SJSA1 (cell line): ENCODE measurements at places on chromosomes 2 and 18. TPM values are rescaled to one million over a fixed set of nuclear protein-coding genes. Genes with fewer than 3 reads are reported as not detected.

DNA sequence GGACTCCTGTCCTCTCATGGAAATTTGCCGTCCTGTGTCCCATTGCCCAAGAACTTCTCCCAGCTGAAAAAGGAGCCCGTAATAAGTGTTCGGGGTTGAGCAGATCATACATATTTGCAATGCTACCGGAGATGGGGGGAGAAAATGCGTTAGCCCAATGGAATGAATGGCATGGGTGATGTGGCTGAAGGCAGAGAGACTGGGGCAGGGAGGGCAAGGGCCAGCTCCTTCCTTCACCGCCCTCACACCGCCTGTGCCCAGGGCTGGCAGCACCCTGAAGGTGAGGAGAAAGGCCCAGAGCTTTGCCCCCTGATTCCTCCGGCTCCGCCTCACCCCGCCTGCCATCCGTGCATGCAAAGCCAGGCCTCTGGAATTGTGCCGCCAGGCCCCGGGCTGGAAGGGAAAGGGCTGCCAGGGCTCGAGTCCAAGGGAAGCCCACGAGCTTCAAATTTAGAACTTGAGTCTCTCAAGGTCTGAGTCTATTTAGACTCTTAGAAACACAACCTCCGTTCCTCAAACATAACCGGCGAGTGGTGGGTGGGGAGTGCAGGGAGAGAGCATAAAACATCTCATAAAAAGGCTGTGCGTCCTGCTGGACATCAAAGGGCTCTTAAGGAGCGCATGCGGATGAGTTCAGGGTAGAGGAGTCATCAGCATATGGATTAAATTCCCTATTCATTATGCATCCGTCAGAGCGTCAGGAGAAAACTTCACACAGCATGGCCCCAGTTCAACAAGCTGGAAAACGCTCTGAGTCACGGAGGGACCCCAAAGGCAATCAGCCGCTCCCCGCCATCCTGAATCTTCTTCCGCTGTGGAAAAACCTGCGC is 121.7 kb upstream of the GLI2 start:
- H3K27ac ChIP-seq = no peak overlapping the region
- H3K27me3 ChIP-seq = no peaks in the 10 kb centered on the region
- peaks cover 13% of the 10 kb centered on the region for H3K4me1 ChIP-seq
- H3K4me3 ChIP-seq = no peak overlapping the region

DNA sequence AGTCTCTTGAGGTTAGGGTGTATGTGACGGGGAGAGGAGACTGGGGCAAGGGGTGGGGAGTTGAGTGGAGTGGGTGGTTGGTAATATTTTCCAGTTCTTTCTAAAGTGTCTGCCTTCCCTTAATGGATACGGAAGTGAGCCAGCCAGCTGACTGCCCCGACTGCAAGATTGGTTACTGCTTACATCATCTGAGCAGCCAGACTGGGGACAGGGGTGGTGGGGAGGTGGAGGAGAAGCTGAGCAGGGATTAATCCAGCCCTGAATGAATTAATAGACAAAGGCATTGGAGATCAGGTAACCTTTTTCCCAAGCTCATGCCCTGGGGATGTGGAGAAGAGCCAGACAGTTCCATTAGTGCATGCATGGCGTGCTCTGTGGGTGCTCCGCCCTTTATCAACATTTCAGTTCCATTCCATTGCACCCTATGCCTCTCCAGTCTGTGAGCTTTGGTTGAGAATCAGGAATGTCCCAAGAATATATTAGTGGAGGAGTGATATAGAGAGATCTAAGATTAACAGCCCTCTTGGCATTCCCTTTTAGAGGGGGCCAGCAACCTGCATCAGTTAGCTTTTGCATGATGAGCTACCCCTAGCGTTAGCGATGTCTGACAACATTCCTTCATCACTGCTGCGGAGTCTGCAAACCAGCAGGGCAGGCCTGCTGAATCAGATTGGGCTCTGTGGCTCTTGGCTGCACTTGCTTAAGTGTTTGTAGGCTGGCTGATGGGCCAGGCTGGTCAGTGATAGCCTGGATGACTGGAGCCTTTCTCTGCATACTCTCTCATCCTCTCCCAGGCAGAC is 67.4 kb downstream of the TNP1 start:
- no peak for DNase-seq
- no peaks in the 10 kb centered on the region for H3K4me1 ChIP-seq
- no peak overlapping the region for H3K27ac ChIP-seq
- H3K4me3 ChIP-seq = no peak overlapping the region
- H3K36me3 ChIP-seq = no peaks in the 10 kb centered on the region

DNA sequence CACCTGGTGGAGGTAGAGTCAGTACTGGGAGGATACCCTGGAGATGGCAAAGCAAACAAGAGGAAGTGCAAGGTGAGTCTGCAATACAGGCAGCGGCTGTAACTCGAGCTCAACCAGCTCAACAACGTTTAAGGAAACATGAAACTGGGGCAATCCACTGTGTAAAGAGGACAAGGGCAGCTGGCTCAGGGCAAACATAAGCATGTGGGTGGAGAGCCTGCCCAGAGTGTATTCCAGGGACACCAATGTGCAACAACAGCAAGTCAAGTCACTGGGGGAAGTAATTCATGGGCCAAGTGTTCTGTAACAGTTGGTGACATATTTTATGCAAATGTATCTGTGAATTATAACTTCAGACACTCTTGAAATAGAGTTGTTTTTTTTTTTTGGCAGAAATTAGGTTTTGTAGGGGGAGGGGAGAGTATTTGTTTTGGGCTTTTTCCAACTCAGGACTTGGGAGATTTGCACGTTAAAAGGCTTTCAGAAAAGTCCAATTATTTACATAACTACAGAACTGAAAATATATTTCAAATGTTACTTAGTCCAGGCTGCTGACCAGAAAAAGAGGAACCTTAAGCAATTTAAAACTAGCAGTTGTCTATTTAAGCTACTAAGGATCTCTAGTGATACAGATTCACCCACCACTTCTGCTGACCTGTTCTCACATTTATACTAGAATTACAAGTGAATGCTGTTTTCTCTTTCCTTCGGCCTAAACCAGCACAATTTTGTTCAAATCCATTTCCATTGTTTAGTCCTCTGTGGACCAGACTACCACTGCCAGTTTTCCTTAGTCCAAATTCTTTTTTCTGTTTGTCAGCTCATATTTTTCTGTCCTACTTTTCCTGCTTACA is 18.6 kb downstream of the NRXN1 start:
- no peak for DNase-seq
- H3K27ac ChIP-seq = no peak overlapping the region
- H3K4me1 ChIP-seq = no peaks in the 10 kb centered on the region
- no peaks in the 10 kb centered on the region for H3K27me3 ChIP-seq
- H3K4me3 ChIP-seq = no peak overlapping the region

- no peaks in the 10 kb centered on the region for H3K4me1 ChIP-seq
- no peak for DNase-seq
- H3K36me3 ChIP-seq = no peaks in the 10 kb centered on the region
These were observed 76.6 kb downstream of the RAPGEF4 start for GRCh38 chr2:172812158-172812744.

DNA sequence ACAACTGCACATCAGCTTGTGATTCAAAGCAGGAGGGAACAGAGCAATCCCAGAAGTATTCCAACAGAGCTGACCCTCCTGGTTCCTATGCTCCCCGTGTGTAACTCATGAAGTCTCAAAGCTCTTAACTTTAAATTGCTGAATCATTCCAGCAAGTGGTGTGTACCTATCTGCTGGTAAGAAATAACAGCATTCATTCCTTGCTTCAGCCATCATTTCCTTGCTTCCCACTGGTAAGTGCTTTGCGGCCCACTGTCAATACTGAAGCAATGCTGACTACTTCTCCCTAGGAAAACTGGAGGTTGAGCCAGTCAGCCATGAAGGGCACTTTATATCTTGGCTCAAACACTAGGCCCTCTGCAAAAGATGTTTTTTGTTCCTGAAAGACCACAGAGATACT is 222.4 kb downstream of the EXOC6B start:
- H3K36me3 ChIP-seq = no peaks in the 10 kb centered on the region
- no peak overlapping the region for H3K27ac ChIP-seq
- no peaks in the 10 kb centered on the region for H3K4me1 ChIP-seq

GRCh38 chr2:138819964-138820363 is 39.8 kb upstream of the NXPH2 start:
- no peak overlapping the region for H3K4me3 ChIP-seq
- peaks cover 3% of the 10 kb centered on the region; the same call in 1 of the 2 replicates for H3K27me3 ChIP-seq
- H3K4me1 ChIP-seq = no peaks in the 10 kb centered on the region
- no peaks in the 10 kb centered on the region for H3K36me3 ChIP-seq

GRCh38 chr2:68156419-68156818 is 1.3 kb upstream of the PNO1 start:
- no peaks in the 10 kb centered on the region for H3K27me3 ChIP-seq
- H3K4me3 ChIP-seq = peak overlapping the region; percentile 62
- no peak for DNase-seq
- H3K36me3 ChIP-seq = peaks cover 15% of the 10 kb centered on the region
- H3K4me1 ChIP-seq = peaks cover 10% of the 10 kb centered on the region; the same call in 1 of the 2 replicates

DNA sequence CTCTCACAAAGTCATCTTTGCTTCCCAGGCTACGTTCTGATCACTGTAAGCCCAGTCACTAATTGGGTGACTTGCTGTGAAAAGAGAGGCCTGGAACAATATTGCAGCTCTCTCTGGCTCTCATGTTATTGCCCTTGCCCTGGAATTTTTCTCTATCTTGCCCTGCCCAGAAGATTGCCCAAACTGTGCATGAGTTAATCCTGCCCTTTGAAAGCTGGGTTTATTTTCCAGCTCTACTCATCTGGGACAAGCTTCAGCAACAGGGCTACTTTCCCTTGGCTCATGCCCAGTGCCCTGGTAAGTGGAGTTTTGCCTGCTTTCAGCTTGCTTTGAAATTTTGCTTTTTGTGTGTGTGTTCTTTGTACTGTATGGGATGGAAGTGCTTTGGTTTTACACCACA is 6.9 kb upstream of the EHBP1 start:
- no peak overlapping the region for H3K27ac ChIP-seq
- H3K27me3 ChIP-seq = no peaks in the 10 kb centered on the region
- no peak overlapping the region for H3K4me3 ChIP-seq
- H3K36me3 ChIP-seq = no peaks in the 10 kb centered on the region
- DNase-seq = no peak
- H3K4me1 ChIP-seq = no peaks in the 10 kb centered on the region

DNA sequence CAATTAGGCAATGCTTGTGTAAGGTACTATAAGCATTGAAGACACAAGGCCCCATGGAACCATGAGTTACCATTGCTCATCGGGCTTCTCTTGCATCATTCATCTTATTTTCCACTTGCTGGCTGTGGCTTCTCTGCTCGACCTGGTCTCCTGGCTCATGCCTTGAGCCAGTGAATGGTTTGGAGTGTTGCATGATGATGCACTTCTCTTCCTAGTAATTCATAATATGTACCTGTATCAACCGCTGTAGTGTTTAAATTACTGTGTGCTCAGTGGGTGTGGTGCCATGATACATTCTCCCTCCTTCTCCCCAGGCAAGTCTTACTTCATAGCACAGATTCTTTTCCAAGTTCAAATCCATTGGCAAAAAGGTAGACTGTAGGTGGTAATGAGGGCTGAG is 66.8 kb downstream of the ABCA12 start:
- no peak overlapping the region for H3K27ac ChIP-seq
- 0 out of 2 replicates have a peak, but pooled peaks cover 3% of the 10 kb centered on the region for H3K27me3 ChIP-seq
- no peak for DNase-seq
- H3K36me3 ChIP-seq = no peaks in the 10 kb centered on the region
- H3K4me3 ChIP-seq = no peak overlapping the region

DNA sequence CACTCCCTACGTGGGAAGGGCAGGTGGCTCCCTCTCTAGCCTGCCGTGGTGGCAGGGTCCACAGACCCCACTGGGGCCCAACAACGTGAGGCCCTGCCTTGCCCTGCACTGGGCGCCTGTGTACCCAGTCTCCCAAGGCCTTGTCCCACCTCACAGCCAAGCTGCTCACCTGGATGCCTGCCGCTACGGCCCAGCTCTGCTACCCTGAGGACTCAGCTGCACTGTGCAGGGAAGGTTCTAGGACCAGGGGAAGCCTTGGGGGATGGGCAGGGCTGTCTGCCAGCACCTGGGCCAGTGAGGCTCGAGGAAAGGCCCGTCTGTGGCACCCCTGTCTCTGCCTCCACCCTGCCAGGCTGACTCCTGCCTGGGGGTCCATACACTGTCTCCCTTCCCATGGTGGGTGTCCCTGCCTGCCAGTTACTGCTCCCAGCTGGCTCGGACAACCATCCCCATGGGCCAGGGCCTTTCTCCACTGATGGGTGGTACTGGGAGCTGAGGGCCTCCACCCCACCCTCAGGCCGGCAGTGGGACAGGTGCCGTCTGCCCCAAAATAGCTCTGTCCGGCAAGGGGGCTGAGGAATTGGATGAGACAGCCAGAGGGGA is 33.2 kb downstream of the HS6ST1 start:
- DNase-seq = no peak
- H3K4me1 ChIP-seq = peaks cover 15% of the 10 kb centered on the region
- H3K27ac ChIP-seq = no peak overlapping the region
- H3K4me3 ChIP-seq = no peak overlapping the region
- no peaks in the 10 kb centered on the region for H3K27me3 ChIP-seq

- peak overlapping the region; percentile 56 for H3K27ac ChIP-seq
- peaks cover 2% of the 10 kb centered on the region; the same call in 1 of the 2 replicates for H3K36me3 ChIP-seq
- DNase-seq = no peak
- peaks cover 54% of the 10 kb centered on the region for H3K4me1 ChIP-seq
- no peak overlapping the region for H3K4me3 ChIP-seq
These were observed 7.7 kb downstream of the SLC14A1 start for GRCh38 chr18:45731716-45732115.

The OR6B2 gene
- total RNA-seq = not detected in 2 replicates

The SKOR2 gene
- total RNA-seq = not detected in 2 replicates

The KCNG3 gene
- 5.4 and 7.1 TPM in 2 replicates for total RNA-seq

The TMEM131 gene
- 9.8 and 18.7 TPM in 2 replicates for total RNA-seq

The SLC38A11 gene
- not detected in 2 replicates for total RNA-seq

The NBAS gene
- total RNA-seq = 19.1 and 33.4 TPM in 2 replicates
